ENCODE measurements at places on chromosomes 7 and 10. TPM values are rescaled to one million over a fixed set of nuclear protein-coding genes. Genes with fewer than 3 reads are reported as not detected.

The MTERF1 gene
- total RNA-seq = 15.9 TPM

DNA sequence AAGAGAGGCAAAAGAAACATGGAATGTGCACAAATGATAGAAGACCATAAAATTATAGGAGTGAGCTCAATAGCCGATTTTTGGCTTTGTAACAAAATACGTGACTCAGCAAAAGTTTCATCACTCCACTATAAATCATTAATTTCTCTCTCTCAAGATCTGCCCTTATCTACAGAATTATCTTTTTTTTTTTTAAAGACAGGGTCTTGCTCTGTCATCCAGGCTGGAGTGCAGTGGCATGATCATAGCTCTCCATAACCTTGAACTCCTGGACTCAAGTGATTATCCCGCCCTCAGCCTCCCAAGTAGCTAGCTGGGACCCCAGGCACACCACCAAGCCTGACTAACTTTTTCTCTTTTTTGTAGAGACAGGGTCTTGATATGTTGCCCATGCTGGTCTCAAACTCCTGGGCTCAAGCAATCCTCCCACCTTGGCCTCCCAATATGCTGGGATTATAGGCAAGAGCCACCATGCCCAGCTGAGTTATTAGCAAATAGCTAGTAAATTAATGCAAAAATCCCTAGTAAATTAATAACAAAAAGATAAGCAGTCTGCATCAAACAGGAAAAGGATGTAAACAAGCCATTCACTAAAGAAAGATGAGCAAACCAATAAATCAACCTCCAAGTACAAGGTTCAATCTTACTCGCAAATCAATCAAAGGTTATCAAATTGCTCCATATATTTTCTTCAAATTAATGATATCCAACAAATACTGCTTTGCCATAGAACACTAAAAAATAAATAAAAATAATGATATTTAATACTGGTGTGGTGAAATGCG is 450.7 kb downstream of the PARD3 start:
- no peak for DNase-seq

The SAMD9L gene
- 13.1 TPM for total RNA-seq

- DNase-seq = no peak
These were observed 88.2 kb downstream of the CD36 start for GRCh38 chr7:80726666-80727065.

The CNTNAP2 gene
- total RNA-seq = not detected

The GPR37 gene
- not detected for total RNA-seq

- DNase-seq = no peak
These were observed 116.8 kb downstream of the ZPBP start for GRCh38 chr7:49976238-49976637.

DNA sequence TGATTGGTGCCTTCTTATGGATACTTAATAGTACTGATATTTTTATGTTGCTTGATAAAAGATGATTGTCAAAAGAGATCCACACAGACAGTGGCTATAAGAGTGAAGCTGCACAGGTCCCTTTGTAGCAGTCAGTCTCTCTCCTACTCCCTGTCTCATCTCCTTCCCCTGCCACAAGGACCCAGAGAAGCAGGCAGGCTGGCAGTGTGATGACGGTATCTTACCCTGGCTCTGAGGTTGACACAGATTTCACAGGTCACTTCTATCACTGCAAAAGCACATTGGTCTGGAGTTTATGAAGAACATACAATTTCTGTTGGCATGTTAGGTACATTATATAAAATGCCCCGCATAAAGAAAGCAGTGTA is 64.4 kb upstream of the AHR start:
- peak; percentile 65 for DNase-seq

DNA sequence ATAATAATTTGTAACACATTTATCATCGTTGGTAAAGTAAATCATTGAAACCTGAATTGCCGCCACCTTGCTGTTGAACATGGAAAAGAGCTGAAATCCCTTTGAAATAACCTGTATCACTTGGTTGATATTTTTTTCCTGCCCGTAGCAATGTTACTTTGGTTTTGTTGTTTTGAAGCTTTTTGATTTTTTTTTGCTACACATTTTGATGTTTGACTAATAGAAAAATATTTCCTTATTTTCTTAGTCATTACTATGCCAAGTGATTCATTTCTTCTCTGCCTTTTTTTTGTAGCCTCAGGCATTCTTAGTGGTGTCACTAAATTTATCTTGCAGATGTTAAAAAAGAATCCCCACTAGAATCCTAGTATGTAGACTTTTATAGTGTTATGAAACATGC is 235.1 kb upstream of the MEOX2 start:
- no peak for DNase-seq

DNA sequence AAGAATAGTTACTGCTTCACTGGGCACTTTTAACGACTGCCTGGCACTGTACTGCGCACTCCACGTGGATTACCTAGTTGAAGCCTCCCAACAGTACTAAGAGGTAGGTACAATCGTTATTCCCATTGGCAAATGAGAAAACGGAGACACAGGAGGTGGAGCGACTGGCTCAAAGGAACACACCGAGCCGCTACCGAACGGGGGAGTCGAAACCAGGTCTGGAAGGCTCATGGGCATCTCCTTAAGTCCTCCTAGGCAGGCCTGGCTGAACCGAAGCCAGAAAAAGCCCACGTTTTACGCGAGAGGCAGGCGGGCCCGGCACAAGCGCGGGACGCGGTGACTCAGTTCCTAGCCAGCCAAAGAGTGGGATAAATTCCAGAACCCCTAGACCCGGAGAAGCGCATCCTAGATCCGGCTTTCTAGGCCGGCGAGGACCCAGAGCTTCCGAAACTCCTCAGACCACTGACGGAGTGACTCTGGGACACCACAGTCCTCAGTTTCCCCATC is 472 bp downstream of the PDAP1 start:
- DNase-seq = peak; percentile 44
